Right renal cortex interstitium (tissue), 3 donors: ENCODE measurements at places on chromosomes 7 and 10. TPM values are rescaled to one million over a fixed set of nuclear protein-coding genes. Genes with fewer than 3 reads are reported as not detected.

GRCh38 chr10:108779501-108779900, 1143.8 kb downstream of the XPNPEP1 start:
- DNase-seq = no peak

DNA sequence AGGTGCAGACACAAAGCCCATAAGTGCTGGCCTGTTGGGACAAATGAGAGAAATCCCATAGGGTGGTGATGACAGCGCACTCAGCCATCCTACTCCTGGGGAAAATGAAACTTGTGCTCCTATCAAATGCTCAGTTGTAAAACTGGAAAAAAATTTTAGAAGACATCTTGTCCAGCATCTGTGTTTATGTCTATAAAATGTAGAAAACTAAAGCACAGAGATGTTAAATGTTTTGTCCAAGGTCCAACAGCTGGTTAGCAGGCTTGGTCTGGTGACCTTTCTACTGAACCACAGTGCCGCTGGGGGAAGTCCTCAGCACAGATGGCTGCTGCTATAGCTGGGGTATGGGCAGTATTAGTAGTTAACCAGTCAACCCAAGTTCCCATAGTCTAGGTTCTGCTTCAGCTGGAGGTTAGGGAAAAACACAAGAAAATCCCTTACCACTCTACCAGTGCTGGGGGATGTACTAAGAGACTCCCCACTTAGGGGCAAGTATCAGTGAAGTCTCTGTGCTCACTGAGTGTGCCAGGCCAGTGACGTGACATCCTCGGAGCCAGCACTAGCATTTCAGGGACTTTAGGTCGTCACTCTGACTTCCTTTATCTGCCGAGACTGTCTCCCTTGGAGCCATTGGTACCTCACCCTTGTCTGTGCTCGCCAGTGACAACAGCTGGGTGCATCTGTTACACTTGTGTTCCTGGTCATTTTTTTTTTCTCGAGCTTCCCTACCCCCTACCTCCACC, 1.9 kb downstream of the TSPAN33 start:
- DNase-seq = no peak

DNA sequence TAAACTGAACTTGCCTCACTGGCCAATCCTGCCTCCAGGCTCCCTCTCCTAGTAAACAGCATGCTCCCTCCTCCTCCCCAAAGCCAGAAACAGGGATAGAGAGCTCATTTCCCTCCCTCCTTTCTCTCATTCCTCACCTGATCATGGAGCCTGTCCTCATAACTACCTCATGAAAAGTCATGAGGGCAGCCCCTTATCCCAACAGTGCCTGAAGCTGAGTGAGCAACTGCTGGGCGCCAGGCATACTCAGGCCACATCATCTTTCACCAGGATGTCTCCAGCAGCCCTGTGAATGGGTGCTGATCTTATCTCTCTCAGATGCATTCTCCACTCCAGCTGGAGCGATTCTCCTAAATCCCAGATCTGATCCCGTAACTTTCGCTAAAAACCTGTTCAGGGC, 307.2 kb downstream of the PRPF18 start:
- DNase-seq = no peak

NOS3 gene
- 7.6 TPM for polyA plus RNA-seq

NRG3 gene
- 15.0 TPM for polyA plus RNA-seq

DNA sequence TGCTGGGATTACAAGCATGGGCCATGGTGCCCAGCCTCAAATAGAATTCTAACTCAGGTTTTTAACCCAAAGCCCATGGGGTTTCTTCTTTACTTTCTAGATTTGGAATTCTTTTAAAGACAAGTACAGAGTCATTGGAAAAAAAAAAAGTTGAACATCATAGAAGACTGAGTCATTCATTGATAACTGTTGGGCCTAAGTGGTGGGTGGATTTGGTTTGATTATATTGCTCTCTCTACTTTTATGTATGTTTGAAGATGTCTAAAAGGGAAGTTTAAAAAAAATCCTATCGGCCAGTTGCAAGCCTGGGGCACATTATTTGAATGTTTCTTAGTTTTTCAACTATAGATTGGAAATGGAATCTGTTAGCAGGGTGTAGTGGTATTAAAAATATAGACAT, 49.7 kb downstream of the INPP5F start:
- DNase-seq = no peak

SH2B2 gene
- polyA plus RNA-seq = 3.4 TPM

GRCh38 chr7:12064586-12065127, 146.4 kb upstream of the TMEM106B start:
- no peak for DNase-seq

GRCh38 chr10:112330162-112330561, 43.8 kb upstream of the ACSL5 start:
- DNase-seq = no peak

GRCh38 chr7:55573234-55573900, 1.1 kb upstream of the VOPP1 start:
- no peak for DNase-seq

ZPBP gene
- 0.43 TPM for polyA plus RNA-seq

ANKRD1 gene
- 1.3 TPM for polyA plus RNA-seq

DLX6 gene
- polyA plus RNA-seq = not detected

DNA sequence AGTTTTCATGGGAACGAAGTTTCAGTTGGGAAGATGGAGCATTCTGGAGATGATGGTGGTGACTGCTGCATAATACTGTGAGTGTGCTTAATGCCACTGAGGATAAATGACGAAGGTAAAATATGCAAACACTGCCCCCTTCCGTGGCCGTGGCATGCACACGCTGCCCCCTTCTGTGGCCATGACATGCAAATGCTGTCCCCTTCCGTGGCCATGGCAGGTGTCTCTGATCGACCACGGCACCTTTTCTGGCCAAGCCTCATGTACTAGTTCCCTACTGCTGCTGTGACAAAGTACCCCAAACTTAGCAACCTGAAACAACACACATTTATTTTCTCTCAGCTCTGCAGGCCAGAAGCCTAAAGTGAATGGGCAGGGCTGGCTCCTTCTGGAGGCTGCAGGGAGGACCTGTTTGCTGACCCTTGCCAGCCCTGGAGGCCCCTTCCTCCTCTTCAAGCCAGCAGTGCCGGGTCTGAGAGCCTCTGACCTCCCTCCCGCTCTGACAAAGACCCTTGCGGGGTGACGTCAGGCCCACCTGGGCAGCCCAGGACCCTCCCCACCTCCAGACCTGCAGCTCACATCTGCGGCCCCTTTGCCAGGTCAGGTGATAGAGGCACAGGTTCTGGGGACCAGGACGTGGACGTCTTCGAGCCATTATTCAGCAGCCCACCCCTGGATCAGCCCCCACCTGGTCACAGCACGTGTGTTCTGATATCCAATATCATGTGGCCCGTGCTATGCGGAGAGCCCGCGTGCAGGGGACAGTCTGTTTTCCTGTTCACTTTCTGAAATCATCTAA, 82.0 kb downstream of the MICALL2 start:
- DNase-seq = no peak

- no peak for DNase-seq
Measured at GRCh38 chr7:16063716-16064675, 357.3 kb downstream of the CRPPA start.

GPER1 gene
- 5.9 TPM for polyA plus RNA-seq

DNA sequence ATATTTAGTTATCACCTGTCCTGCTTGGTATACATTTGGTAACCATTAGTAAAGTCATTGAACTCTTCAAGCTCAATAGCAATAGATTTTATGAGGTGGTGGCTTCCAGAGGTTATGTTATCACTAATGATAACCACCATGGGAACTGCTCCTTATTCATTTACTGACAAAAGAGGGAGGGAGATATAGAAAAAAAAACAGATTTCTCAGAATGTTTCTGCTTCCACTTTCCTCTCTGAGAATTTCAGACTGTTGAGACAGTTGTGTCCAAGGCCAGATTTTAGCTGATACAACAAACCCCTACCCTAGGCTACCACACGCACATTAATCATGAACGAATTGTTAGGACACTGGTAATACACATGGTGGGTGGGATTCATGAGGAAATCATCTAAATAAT, 154.0 kb upstream of the AOAH start:
- no peak for DNase-seq

- no peak for DNase-seq
Measured at GRCh38 chr10:98101366-98101765, 33.1 kb upstream of the R3HCC1L start.

DNA sequence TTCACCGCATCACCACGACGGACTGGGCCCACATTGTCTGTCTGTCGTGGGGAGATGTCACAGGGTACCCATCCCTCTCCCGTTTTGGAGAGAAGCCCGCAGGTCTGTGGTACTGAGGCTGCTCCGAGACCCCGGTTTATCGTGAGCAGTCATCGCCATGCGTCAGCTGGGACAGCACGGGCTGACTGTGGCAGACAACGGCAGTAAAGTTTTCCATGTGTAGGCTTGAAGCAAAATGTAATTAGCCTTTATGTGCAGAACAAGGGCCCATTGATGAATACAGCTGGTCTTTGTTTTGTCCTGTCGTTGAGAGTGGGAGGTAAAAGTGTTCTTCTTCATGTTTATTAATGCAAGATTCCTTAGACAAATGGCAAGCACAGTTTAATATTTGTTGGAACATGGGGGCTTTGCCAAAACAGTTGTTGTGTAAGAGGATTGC, 167.4 kb upstream of the SH2B2 start:
- DNase-seq = no peak

GRCh38 chr10:18620856-18621255, 30.5 kb downstream of the NSUN6 start:
- DNase-seq = no peak

GRCh38 chr10:133159611-133159949, 439 bp upstream of the KNDC1 start:
- no peak for DNase-seq

CHAT gene
- polyA plus RNA-seq = not detected

- DNase-seq = no peak
Measured at GRCh38 chr10:3639546-3639945, 145.5 kb downstream of the KLF6 start.

GRCh38 chr7:151248346-151249033, at the start of gene SMARCD3:
TSS of gene SMARCD3 (minus strand) at chr7:151248694. CDS start at chr7:151248562, 132 bp downstream.
- DNase-seq = no peak

DNA sequence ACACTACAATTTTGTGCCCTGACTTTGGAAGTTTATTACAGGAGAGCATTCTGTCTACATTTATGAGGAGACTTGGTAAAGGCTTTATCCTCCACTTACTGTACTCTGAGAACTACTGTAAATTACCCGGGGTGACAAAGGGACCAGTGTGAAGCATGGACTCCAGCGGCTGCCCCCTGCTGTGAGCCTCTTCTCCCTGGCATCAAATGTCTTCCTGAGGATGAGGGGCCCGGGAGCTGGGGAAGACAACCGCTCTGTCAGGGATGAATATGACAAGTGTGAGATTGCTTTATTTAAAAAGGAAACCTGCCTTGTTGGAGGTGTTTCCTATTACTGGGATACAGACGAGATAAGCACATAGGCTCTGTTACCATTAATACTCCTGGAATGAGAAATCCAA, 714.8 kb downstream of the CCSER2 start:
- DNase-seq = no peak

DNA sequence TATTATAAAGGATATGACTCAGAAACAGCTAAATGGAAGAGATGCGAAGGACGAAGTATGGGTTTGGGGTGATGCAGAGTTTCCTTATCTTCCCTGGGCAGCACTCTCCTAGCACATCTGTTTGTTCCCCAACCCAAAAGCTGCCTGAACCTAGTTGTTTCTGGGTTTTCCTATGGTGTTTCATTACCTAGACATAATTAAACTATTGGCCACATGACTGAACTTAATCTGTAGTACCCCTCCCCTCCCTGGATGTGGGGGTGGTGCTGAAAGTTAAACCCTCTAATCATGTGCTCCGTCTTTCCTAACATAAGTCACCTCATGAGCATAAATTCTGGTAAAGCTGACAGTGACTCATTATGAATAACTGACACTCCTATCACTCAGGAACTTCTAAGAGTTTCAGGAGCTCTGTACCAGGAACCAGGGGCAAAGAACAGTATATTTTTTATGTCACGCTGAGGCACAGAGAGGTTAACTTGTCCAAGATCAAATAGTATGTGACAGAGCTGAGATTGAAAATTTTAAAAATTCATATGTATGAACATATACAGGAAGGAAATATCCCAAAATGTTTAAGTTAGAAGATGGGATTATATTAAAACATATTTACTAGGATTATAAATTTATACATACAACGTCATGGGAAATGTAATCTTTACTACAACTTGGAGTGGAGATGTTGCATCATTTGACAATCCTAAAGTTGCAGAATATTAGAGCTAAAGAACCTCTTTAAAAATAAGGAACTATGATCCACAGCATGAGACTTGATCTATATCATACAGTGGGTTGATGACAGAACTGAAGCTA, 4.8 kb downstream of the STRIP2 start:
- DNase-seq = no peak

- DNase-seq = no peak
Measured at GRCh38 chr7:26267601-26268166, 24.0 kb upstream of the SNX10 start.

AKR1D1 gene
- 0.10 TPM for polyA plus RNA-seq

PTPN20 gene
- polyA plus RNA-seq = 3.0 TPM

DNA sequence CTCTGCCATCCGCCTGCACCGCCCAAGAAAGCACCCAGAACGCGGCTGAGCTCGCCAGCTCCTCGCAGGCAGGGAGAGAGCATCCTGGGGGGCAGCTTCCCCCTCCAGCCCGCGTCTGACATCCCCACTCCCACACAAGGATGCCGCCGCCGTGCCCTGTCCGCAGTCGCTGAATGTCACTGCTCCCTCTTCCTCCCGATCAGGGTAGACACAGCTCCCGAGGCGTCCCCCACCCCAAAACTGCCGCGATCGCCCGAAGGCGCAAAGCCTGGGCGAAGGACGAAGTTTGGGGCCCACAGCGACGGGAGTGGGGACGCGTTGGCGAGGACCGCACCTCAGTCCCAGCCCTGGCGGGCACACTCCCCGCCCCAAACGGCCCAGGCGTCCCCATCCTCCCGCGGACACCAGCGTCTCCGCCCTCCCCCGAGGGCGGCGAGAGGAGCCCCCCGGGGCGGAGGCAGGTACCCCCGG, 1.5 kb upstream of the KAT6B start:
- DNase-seq = no peak

ADAM22 gene
- 13.1 TPM for polyA plus RNA-seq

GRCh38 chr10:62733654-62734293, 70.7 kb upstream of the ADO start:
- no peak for DNase-seq
